Glutamatergic neuron (in vitro differentiated cells): ENCODE measurements at places on chromosomes 16 and 17. TPM values are rescaled to one million over a fixed set of nuclear protein-coding genes. Genes with fewer than 3 reads are reported as not detected.

The ST6GALNAC1 gene
- total RNA-seq, result not detected

The CTNS gene
- 17.2 TPM for total RNA-seq

The MYLK3 gene
- 0.49 TPM for total RNA-seq

DNA sequence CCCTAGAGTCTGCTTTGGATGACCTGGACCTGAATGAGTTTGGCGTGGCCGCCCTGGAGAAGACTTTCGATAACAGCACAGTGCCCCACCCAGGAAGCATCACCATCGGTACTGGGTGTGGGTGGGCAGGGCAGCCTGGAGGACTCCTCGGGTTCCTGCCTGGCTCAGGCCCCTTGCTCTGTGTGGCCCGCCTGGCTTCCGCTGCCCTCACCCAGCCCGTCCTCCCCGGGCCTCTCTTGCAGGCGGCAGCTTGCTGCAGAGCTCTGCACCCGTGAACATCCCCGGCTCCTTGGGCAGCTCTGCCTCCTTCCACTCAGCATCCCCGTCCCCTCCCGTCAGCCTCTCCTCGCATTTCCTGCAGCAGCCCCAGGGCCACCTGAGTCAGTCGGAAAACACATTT lies 24.5 kb downstream of the UNC13D start:
- no peak for DNase-seq
- no peak overlapping the region for H3K27ac ChIP-seq
- peaks cover 29% of the 10 kb centered on the region for H3K4me1 ChIP-seq
- peaks cover 9% of the 10 kb centered on the region for H3K27me3 ChIP-seq
- no peak overlapping the region for H3K4me3 ChIP-seq
- no peaks in the 10 kb centered on the region for H3K36me3 ChIP-seq

DNA sequence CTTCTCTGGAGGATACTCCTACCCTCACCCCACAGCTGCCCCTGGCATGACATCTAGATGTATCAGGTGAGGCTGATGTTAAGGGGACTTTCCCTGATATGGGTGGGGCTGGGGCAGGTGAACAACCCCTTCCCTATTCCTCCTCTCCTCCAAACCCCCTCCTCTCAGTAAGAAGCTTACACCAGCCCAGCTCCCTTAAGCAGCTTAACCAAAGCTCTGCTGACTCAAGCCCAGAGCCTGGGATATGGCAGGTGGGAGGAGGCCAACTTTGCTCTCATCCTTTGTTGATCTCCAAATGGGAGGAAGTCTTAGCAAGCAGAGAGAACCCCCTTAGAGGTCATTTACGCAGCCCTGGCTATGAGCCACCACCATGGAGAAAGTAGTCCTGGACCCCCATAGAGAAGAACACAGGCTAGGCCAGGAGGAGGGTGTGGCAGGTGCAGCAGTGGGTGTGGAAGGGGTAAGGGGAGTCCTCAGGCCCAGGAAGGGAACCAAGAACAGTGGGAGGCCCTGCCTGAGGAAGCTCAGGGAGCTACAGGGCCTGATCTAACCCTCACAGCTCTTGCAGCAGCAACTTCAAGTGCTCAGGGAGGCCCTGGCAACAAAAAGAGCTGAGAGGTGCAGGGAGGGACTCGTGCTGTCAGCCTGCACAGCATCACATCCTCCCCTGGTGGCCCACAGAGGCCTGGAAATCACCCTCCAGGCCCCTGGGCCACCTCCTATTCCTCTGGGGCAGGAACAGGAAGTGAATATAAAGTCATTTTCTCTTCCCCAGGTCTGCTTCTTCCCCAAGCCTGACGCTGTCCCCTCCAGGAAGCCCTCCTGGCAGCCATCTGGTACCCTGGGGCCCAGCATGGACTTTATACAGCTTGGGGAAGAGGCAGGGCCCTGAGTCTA lies 2.9 kb downstream of the UNC119 start:
- DNase-seq, result no peak
- H3K27me3 ChIP-seq, result peaks cover 13% of the 10 kb centered on the region
- peaks cover 16% of the 10 kb centered on the region for H3K4me1 ChIP-seq
- H3K36me3 ChIP-seq, result no peaks in the 10 kb centered on the region

DNA sequence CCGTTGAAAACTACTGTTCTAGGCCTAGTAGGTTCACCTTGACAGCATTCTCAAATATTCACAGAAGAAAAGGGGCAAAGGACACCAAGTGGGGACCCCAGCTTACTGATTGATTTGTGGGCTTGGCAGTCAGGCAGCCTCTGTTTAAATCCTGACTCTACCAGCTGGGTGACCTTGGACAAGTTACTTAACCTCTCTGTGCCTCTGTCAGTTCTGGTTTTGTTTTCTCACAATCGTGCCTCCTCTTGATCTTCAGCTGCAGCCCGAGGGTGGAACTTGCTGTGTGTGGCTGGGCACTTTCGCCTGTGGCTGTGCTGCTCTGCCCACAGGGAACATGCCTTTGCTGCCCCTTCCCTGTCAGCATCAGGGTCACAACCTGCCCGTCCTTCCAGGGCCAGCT lies 17.8 kb downstream of the RAP1GAP2 start:
- H3K4me3 ChIP-seq, result no peak overlapping the region
- H3K27ac ChIP-seq, result no peak overlapping the region
- H3K27me3 ChIP-seq, result peaks cover 7% of the 10 kb centered on the region
- no peaks in the 10 kb centered on the region for H3K36me3 ChIP-seq

The NAGPA gene
- 9.7 TPM for total RNA-seq

The RASL10B gene
- total RNA-seq, result 3.3 TPM

DNA sequence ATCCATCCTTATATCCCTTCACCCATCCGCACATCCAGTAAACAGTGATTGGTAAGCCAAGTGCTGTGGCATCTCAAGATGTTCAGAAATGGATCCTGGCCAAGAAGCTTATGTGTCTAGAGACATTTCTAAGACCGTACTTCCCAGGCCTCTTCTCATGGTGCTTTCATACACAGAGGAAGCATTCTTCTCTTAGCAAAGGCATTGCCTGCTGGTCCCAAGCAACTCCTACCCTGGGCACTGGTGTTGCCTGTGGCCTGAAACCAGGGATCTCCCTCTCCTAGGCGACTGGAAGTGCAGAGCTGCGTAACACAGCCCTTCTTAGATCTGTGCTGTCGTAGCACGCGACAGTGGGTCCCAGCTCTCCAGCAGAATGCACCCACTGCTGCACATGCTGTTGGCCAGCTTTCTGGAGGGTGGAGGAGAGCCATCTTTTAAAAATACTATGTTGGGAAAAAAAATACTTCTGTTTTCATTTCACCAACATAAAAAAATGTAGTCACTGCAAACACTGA lies 182.9 kb downstream of the CCDC182 start:
- peaks cover 9% of the 10 kb centered on the region for H3K27me3 ChIP-seq
- no peaks in the 10 kb centered on the region for H3K36me3 ChIP-seq
- H3K27ac ChIP-seq, result peak overlapping the region; percentile 14
- H3K4me1 ChIP-seq, result peaks cover 49% of the 10 kb centered on the region
- no peak overlapping the region for H3K4me3 ChIP-seq

The KRTAP4-8 gene
- total RNA-seq, result not detected

The ZNF629 gene
- total RNA-seq, result 42.5 TPM

DNA sequence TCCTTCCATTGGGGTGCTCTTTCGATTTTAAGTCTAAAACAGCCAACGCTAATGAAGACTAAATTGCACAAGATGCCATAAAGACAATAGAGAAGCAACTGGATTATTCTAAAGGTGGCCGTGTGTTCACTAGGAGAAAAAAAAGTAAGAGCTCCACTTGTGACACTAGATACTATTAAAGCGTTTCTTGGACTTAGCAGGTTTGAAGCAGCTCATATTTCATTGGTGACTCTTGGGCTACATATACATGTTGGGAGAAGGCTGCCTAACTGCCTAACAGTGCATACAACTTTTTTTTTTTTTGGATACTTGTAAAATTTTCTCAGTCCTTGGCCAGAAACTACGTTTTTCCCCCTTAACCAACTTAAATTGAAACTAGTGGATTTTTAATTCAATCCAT lies 111.8 kb upstream of the NOG start:
- H3K27me3 ChIP-seq, result no peaks in the 10 kb centered on the region
- H3K27ac ChIP-seq, result no peak overlapping the region
- no peaks in the 10 kb centered on the region for H3K36me3 ChIP-seq
- peaks cover 10% of the 10 kb centered on the region for H3K4me1 ChIP-seq

GRCh38 chr16:72970656-72971055 lies 77.3 kb downstream of the ZFHX3 start:
- no peaks in the 10 kb centered on the region for H3K27me3 ChIP-seq
- H3K36me3 ChIP-seq, result peaks cover 7% of the 10 kb centered on the region

The LRRC37A3 gene
- total RNA-seq, result 31.1 TPM

DNA sequence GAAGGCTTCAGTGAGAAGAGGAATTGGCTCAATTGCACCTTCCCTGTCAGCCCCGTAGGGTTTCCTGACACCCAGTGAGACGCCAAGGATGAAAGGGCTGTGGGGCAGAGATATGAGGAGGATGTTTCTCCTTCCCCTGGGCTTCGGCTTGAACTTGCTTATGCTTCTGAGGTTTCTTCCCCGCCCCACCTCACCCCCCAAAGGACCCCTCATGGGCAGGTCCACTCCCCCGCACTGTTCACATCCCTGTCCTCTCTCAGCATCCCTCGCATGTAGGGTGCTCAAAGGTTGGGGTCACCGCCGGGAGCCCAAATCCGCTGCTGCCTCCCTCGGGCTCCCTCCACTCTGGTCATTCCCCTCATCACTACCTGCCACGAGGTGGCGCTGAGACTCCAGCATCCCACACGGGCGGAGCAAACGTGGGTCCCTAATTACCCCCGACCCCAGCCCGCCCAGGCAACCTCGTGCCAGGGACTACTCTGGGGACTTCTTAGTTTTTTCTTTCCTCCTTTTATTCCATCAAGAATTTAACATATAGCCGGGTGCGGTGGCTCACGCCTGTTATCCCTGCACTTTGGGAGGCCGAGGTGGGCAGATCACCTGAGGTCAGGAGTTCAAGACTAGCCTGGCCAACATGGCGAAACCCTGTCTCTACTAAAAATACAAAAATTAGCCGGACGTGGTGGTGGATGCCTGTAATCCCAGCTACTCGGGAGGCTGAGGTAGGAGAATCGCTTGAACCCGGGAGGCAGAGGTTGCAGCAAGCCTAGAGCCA lies 3.3 kb upstream of the TRARG1 start:
- no peaks in the 10 kb centered on the region for H3K36me3 ChIP-seq
- no peak overlapping the region for H3K27ac ChIP-seq
- peak; percentile 88 for DNase-seq
- H3K27me3 ChIP-seq, result peaks cover 5% of the 10 kb centered on the region
- H3K4me3 ChIP-seq, result no peak overlapping the region

The TMED6 gene
- not detected for total RNA-seq

- no peak overlapping the region for H3K27ac ChIP-seq
- no peak for DNase-seq
- H3K36me3 ChIP-seq, result no peaks in the 10 kb centered on the region
- no peaks in the 10 kb centered on the region for H3K4me1 ChIP-seq
- peaks cover 4% of the 10 kb centered on the region for H3K27me3 ChIP-seq
Observed at GRCh38 chr16:4918781-4919251, 18.1 kb downstream of the PPL start.

- H3K27me3 ChIP-seq, result peaks cover 4% of the 10 kb centered on the region
- peaks cover 21% of the 10 kb centered on the region for H3K36me3 ChIP-seq
- H3K27ac ChIP-seq, result no peak overlapping the region
- peaks cover 10% of the 10 kb centered on the region for H3K4me1 ChIP-seq
Observed at GRCh38 chr16:89154390-89155183, 17.0 kb upstream of the CDH15 start.

DNA sequence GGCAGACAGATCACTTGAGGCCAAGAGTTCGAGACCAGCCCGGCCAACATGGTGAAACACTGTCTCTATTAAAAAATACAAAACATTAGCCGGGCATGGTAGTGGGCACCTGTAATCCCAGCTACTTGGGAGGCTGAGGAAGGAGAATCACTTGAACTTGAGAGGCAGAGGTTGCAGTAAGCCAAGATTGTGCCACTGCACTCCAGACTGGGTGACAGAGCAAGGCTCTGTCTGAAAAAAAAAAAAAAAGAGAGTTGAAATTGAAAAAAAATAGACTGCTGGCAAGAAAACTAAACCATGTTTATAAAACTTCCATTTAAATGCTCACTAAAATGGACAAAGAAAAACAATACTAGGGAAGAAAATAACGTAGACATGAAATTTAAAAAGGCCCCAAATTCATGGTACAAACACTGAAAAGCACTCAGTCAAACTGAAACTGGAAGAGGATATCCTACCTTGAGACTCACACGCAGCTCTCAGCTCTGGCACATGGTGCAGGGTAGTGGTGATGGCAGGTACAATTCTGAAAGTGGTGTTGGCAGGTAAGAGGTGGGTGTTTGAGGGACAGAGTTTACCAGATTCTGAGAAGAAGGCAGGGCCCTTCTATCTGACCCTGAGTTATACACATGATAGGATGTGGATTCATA lies 19.3 kb downstream of the CNTROB start:
- no peaks in the 10 kb centered on the region for H3K4me1 ChIP-seq
- H3K27me3 ChIP-seq, result no peaks in the 10 kb centered on the region
- no peaks in the 10 kb centered on the region for H3K36me3 ChIP-seq
- no peak overlapping the region for H3K4me3 ChIP-seq
- no peak for DNase-seq

- peaks cover 6% of the 10 kb centered on the region for H3K4me1 ChIP-seq
- H3K36me3 ChIP-seq, result no peaks in the 10 kb centered on the region
- no peak overlapping the region for H3K4me3 ChIP-seq
- H3K27me3 ChIP-seq, result peaks cover 48% of the 10 kb centered on the region
- no peak overlapping the region for H3K27ac ChIP-seq
Observed at GRCh38 chr16:56670620-56670934, 963 bp downstream of the MT1H start.

The KRT27 gene
- not detected for total RNA-seq
